ENCODE measurements at places on chromosomes 1 and 21.

DNA sequence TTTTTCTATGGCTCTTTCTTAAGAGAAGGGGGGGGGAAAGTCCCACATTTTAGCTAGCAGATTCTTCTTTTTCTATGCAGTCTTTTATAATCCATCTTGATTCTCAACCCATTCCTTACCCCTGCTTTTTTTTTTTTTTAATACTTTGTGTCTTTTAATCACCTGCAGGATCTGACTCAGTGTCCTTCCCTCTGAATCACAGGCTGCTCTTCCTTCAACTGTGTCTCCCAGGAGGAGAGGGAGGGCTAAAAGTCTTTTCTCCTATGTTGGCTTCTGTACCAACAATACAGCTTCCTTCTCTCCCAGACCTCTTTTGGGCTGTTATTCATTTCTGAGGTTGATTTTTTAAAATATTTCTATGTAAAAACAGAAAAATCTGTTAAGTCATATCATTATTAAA lies 686.2 kb downstream of the ADGRL2 start:
- no peak for DNase-seq

DNA sequence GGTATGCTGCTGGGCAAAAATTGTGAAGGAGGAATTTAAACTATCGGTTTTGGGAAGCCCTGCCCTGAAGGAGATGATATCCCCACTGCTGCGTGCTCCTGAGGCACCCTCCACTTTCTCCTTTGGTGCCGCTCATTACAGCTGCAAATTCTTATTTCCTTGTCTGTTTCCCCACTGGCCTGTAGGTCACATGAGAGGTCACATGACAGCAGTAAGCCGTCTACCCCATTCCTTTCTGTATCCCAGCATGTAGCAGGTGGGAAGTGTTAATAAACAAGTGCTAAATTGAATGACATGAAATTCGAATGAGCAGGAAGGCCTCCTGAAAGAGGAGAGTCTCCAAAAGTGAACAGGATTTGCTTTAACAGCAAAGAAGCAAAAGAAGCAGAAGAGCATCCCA lies 58.7 kb downstream of the GRIK3 start:
- no peak for DNase-seq

GRCh38 chr21:37074197-37074510 lies 1.1 kb downstream of the TTC3 start:
- no peak for DNase-seq

- no peak for DNase-seq
Measured at GRCh38 chr1:94602316-94602715, 60.8 kb upstream of the F3 start.

DNA sequence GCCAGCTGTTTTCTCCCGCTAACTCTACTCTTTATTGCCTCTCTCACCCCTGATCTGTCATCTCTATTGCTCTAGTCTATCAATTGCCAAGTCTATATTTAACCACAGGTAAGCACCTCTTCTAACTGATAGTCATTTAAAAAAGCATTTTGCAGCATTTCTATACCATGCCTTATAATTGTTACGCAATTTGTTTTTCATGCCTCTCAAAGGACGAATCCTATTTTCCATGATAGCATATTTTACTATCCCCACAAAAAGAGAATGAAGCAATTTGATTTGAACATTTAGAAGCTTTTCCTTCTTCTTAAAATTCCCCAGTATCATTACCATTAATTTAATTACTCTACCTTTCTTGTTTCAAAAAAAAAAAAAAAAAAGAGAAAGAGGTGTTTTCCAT lies 432.8 kb upstream of the ZP4 start:
- no peak for DNase-seq

DNA sequence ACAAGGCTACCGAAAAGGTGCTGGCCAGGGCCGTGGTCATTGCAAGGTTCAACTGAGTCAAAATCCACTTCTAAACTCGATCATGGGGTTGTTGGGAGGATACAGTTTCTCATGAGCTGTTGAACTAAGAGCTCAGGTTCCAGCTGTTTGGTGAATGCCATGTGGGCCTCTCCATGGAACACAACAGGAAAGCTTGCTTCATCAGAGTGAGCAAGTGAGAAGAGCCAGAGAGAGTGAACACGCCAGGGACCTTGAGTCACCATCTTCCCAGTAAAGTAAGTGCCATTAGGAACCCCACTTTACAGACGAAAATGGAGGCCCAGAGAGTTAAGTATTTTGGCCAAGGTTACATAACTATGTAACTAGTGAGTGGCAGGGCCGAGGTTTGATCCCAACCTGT lies 475.1 kb upstream of the VAMP3 start:
- DNase-seq: no peak

DNA sequence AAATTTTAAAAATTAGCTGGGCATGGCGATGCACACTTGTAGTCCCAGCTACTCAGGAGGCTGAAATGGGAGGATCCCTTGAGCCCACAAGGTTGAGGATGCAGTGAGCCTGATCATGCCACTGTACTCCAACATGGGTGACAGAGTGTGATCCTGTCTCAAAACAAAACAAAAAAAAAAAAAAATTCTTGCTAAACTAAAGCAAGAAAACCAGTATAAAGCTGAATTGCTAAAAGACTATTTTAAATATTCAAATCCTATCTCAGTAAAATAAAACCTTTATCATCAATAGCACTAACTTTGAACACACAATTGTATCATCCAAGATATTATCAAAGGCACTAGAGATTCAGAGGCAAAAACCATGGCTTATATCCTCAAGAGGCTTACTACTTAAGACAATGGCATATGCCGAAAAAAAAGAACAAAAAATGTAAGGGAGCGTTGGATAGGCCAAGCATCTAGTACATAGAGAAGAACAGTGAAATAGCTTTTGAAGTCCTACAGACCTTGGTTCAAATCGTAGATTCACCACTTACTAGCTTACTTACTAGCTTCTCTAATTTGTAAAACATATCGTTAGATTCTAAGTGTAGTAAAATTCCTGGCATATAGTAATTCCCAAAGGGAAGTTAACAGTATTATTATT lies 3.6 kb downstream of the EPS15 start:
- DNase-seq: no peak

- no peak for DNase-seq
Measured at GRCh38 chr1:167862432-167863076, 51.4 kb downstream of the ADCY10 start.

DNA sequence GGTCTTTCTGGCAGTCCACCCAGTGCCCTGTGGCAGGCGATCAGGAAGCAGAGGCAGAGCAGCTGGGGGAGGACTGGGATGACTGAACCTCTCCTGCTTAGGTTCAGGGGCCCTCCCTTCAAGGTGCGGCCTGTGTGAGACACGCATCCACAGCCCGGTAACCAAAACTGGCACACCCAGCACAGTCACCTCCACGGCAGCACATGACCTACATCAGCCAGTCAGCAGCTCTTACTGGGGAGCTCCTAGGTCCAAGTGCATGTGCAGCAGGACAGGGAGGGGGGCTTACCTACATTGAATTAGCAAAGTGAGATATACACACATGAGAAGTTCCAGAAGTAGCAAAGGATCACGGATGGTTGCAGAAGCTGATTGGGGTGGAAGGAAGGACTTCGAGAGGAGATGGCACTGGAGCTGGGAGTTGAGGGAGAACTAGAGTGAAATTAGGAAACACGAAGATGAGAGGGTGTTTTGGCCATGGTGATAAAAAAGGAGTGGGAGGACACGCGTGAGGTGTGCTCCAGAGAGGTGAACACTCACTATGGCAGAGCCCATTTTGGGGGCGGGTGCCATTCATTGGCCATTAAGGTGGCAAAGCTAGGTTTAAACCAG lies 51.4 kb upstream of the IRF2BP2 start:
- DNase-seq: no peak

- DNase-seq: no peak
Measured at GRCh38 chr1:13623021-13623637, 39.5 kb downstream of the PDPN start.

DNA sequence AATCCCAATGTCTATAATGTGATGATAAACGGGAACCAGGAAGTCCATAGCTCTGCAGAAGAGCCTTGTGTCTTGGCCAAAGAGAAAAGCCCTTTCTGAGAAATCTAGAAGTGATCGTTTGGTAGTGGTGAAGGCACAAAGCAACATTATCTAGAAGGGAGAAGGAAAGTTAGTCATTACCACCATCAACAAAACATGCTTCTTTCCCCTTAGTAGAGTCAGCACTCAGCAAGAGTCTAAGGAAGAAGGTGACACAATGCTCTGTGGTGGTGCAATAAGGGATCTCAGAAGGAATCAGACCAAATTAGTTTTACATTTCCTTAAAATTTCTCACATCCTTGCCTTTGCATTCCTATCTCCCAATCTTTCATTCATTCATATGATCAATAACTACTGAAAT lies 134.4 kb upstream of the PRDX6 start:
- DNase-seq: no peak

- no peak for DNase-seq
Measured at GRCh38 chr1:10708757-10709156, 87.7 kb downstream of the CASZ1 start.

GRCh38 chr1:21823980-21824702 lies 12.1 kb downstream of the LDLRAD2 start:
- no peak for DNase-seq

DNA sequence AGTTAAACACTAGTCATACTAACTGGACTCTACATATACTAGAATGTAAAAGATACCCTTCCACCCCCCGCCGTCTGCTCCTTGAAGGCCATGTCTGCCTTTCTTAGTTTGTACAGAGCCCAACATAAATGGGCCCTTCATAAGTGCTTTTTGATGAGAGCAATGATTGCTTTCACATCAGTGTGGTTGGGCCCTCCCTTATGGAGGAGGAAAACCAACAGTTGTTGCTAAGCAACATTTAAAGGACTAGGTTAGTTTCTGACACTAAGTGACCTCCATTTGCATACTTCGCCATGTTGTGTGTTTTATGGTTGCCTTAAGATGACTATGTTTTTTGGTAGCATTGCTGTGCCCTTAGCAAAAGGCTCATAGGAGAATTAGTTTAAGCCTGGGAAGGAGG lies 182.0 kb upstream of the SGIP1 start:
- no peak for DNase-seq

GRCh38 chr1:201395936-201396335 lies 3.2 kb downstream of the LAD1 start:
- DNase-seq: no peak

GRCh38 chr1:26363549-26364448 lies 8.8 kb downstream of the ZNF683 start:
- DNase-seq: peak; percentile 64

DNA sequence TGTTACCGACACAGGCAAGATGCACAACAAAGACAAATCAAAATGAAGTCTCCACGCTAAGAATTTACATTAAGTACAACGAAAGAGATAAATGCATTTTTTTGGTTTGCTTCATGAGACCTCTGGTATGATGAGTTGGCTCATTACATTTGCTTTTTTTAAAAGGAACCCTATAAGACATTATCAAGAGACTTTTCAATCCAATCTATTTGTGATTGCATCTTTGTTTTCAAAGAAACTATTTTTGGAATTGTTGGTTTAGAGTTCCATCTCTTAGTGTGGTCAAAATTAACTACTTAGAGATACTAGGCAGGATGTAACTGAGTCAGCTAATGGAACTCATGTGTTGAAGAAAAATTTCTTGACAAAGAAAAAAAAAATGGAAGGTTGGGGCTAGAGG lies 200.1 kb downstream of the ZC3H11B start:
- DNase-seq: no peak

DNA sequence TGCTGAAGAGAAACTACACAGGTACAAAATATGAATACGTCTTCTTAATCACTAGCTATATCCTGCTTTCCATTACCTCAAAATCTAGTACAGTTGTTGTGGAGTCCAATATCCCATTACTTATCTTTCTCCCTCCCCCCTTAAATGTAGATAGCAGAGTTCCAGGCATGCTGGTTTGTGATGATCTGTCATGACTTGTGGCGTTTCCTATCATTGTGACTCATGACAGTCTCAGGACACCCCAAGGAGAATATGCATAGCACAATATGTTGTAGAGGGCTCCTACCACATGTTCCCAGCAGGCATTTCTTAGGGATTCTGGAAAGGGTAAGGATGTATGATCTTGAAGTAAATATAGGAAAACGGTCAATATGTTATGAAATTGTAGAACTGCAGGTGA lies 206.9 kb downstream of the USH2A start:
- DNase-seq: no peak

- no peak for DNase-seq
Measured at GRCh38 chr21:26127918-26128317, 42.7 kb downstream of the APP start.

DNA sequence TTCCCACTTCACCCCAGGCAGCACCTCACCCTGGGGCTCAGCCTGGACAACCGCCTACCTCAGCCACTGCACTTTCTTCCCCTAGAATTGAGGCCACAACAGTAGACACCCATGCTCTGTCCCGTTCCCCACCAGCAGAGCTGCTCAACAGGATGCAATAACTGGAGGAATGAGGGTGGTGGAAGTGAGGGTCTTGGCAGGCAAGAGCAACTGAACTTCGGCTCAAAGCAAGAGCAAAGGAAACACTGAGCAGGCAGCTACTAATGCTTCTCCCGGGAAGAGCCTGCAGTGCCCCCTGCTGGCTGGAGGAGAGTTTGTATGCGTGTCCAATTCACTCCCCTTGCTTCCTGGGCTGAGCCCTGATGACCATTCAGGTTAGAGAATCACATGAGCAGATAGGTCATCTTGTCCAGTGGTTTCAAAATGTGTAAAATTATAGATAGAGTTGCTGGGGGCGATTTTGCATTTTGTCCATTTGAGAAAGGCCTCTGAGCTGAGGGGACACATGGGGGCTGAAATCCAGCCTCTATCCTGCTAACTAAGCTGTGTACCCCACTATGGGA lies 13.9 kb downstream of the NT5C1A start:
- no peak for DNase-seq

- no peak for DNase-seq
Measured at GRCh38 chr1:167629681-167630567, at the start of gene RCSD1. RCSD1 (plus strand) TSS chr1:167630232; CDS start chr1:167630424, 192 bp downstream.

GRCh38 chr1:9181990-9182783 lies 52.4 kb upstream of the H6PD start:
- DNase-seq: no peak

GRCh38 chr1:14606632-14607031 lies 8.1 kb downstream of the KAZN start:
- DNase-seq: no peak

GRCh38 chr1:155078469-155079209 lies at the start of gene EFNA3:
EFNA3 (plus strand) TSS chr1:155078837; CDS start chr1:155078942, 105 bp downstream.
- peak; percentile 46 for DNase-seq

DNA sequence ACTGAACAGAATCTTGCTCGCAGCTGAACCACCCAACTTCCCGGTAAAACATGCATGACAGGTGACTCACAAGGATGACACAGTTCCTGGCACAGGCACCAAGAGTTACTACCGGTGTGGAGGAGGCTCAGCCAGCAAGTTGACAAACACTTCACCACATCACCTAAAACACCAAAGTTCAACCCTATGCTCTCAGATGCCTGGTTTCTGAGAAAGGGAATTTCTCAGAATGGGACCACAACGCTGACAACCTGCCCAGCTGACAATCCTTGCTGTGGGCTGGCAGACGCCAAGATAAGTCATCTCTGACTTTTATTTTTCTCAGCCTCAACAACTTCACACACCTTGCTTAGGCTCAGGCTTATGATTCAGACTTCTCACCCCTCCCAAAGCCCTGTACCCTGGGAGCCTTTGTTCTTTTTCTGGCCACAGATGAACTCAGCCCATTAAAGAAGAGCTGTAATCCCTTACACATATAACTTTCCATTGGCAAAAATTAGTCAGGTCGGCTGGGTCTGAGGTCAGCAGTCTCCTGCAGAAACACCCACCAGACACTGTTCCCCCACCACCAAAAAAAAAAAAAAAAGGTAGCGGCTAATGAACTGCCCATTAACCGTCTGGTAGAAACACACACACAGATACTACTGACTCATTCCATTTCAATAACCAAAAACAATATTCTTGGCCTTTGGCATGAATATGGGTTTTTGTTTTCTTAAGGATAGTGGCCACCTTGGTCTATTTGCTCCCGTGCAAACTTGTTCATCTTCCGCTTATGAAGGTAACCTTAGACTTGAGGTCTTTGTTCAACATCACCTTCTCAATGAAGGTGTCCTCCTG lies 10.8 kb upstream of the TIAM1 start:
- DNase-seq: no peak

All from omental fat pad (tissue), 4 donors.